Spleen (tissue), 13 donors: ENCODE measurements at places on chromosomes 3 and 15. TPM values are rescaled to one million over a fixed set of nuclear protein-coding genes. Genes with fewer than 3 reads are reported as not detected.

DNA sequence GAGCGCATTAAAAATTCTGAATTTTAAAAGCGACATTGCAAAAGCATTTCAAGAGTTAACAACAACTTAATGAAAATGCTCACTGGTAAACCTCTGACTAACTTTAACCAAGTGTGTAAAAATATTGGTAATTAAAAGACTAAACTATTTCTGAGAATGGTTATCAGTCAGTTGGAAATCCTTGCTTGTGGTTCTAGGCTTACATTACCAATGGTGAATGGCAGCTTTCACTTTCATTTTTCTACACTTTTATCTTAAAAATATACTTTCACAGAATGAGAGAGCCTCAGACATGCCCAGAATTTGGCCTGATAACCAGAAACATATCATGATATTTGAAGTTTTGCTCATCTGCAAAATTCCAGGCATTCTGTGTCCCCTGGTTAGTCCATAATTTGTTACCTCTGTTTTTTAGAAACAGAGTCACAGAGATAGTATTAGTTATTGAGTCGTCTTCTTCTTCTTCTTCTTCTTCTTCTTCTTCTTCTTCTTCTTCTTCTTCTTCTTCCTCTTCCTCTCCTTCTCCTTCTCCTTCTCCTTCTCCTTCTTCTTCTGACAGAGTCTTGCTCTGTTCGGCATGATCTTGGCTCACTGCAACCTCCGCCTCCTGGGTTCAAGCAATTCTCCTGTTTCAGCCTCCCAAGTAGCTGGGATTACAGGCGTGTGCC, 5.5 kb upstream of the RNF111 start:
- H3K4me3 ChIP-seq = no peak overlapping the region
- H3K36me3 ChIP-seq = no peaks in the 10 kb centered on the region
- H3K4me1 ChIP-seq = peaks cover 38% of the 10 kb centered on the region
- H3K27ac ChIP-seq = peak overlapping the region; percentile 36
- H3K27me3 ChIP-seq = no peaks in the 10 kb centered on the region

DNA sequence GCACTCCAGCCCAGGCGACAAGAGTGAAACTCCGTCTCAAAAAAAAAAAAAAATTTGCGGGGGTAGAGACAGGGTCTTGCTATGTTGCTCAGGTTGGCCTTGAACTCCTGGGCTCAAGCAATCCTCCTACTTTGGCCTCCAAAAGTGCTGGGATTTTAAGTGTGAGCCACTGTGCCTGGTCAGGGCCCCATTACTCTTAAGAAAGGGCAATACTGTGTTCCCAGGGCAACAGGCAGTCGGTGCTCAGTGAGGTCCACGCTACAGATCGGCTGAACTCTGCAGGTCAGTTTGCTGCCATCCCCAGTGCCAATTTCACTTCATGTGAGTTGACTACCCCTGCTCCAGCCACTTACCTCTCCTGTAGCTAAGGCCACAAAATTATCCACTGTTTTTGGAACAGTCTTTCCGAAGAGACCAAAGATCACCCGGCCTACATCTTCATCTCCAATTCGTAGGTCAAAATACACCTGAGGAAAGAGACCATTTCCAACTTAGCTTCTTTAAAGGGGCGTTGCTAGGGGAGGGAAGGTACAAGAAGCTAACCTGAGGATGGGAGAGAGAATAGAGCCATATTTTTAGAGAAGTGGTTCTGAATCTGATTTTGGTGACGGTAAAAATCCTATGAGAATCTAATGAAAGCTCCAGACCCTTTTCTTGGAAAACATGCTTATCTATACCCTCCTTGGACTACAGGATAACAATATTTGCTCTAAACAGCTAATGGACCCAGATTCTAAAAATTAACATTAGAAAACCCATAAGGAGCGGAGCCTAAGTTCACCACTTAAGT, 939 bp downstream of the PPIB start:
- no peak for DNase-seq
- peaks cover 52% of the 10 kb centered on the region for H3K4me1 ChIP-seq
- H3K4me3 ChIP-seq = peak overlapping the region; percentile 89
- H3K36me3 ChIP-seq = peaks cover 44% of the 10 kb centered on the region
- peak overlapping the region; percentile 90 for H3K27ac ChIP-seq
- no peaks in the 10 kb centered on the region for H3K27me3 ChIP-seq

DNA sequence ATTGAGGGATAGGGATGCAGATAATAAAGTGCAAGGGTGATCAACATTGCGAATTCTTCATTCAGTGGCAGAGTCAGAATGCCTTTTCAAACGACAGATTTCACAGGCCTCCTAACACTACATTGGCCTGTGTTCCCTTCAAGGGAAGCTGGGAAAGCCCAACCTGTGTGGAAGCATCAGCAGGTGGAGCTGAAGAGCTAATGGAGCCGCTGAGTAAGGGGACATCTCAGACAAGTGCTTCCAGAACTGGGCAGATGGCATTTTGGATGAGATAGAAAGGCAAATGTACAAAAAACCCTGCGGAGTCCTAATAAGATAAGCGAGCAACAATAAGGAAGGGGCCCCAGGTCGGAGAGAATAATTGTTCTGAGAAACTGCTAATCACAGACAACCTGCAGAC, 8.5 kb upstream of the SLC24A5 start:
- no peaks in the 10 kb centered on the region for H3K36me3 ChIP-seq
- no peak overlapping the region for H3K4me3 ChIP-seq
- no peaks in the 10 kb centered on the region for H3K4me1 ChIP-seq
- no peak overlapping the region for H3K27ac ChIP-seq
- H3K27me3 ChIP-seq = no peaks in the 10 kb centered on the region
- DNase-seq = no peak

DNA sequence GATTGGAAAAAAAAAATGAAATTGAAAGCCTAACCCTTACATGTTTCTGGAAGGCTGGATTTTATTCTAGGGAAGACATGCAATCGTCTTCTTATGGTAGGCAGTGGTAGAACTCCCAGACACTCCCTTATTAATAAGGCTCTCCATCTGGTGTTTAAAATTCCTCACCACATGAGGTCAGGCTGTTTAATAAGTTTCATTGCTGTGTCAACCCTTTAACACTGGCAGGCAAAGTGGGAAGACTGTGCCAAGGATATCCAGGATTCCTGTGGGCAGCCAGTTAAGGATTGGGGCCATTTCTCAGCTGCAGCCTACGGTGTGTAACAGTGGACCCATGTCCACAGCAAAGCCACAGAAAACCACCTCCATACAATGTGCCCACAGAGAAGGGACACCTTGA, 225.5 kb upstream of the CHRM5 start:
- no peak for DNase-seq
- no peaks in the 10 kb centered on the region for H3K4me1 ChIP-seq
- no peaks in the 10 kb centered on the region for H3K27me3 ChIP-seq
- no peak overlapping the region for H3K27ac ChIP-seq

CHRNA3 gene
- 0.66 TPM for total RNA-seq

MAGEL2 gene
- total RNA-seq = 1.9 TPM

EFCAB12 gene
- 0.77 TPM for total RNA-seq
